ENCODE measurements at places on chromosomes 1 and 21.

GRCh38 chr1:25796811-25797458, 3.1 kb upstream of the SELENON start:
- DNase-seq, result peak; percentile 73

GRCh38 chr1:228734881-228735801, at the start of gene RHOU:
TSS of gene RHOU (plus strand) at chr1:228735479. CDS start at chr1:228735743, 264 bp downstream.
- DNase-seq, result peak; percentile 24

- DNase-seq, result no peak
Observed at GRCh38 chr1:149967646-149968045, 31.0 kb upstream of the MTMR11 start.

DNA sequence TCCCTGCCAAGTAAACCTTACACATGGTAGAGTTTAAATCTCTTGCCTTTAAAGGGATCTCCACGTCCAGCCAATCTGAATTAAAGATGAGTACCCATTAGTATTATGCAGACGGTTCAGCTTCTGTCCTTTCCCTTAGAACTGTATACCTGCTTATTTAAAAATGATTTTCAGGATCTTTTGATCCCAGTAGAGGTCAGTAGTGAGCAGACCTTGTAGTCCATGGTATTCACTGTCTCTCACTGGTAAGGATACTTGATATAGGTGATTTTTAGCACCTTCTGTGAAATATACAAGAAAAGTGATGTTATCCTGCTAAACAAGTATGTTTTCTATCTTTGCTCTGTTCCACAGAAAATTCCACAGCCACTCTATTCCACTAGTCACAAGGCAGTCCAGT, 1211.6 kb upstream of the ADGRL4 start:
- no peak for DNase-seq

DNA sequence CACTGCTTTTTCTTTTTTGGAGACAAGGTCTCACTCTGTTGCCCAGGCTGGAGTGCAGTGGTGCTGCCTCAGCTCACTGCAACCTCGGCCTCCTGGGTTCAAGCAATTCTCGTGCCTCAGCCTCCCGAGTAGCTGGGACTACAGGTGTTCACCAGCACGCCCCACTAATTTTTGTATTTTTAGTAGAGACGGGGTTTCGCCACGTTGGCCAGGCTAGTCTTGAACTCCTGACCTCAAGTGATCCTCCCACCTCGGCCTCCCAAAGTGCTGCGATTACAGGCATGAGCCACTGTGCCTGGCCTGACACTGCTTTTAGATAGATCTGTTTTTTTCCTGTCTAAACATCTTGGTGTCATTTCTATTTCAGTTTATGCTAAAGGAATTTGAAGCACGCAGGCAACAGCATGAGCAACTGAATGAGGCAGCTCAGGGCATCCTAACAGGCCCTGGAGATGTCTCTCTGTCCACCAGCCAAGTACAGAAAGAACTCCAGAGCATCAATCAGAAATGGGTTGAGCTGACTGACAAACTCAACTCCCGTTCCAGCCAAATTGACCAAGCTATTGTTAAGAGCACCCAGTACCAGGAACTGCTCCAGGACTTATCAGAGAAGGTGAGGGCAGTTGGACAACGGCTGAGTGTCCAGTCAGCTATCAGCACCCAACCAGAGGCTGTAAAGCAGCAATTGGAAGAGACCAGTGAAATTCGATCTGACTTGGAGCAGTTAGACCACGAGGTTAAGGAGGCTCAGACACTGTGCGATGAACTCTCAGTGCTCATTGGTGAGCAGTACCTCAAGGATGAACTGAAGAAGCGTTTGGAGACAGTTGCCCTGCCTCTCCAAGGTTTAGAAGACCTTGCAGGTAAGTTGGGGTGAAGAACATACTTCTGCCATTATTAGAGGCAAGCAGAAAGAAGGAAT, 106.1 kb upstream of the BMP8A start:
- DNase-seq, result no peak

GRCh38 chr1:56578963-56579875, at the start of gene PLPP3:
TSS of gene PLPP3 (minus strand) at chr1:56579563. CDS start at chr1:56579016, 547 bp downstream.
- no peak for DNase-seq

- peak; percentile 47 for DNase-seq
Observed at GRCh38 chr1:2300004-2300771, 72.1 kb downstream of the SKI start.

GRCh38 chr1:168783458-168784210, 54.6 kb upstream of the DPT start:
- no peak for DNase-seq

- DNase-seq, result no peak
Observed at GRCh38 chr21:15090390-15090789, 25.6 kb upstream of the NRIP1 start.

- no peak for DNase-seq
Observed at GRCh38 chr1:153880962-153881361, 41.8 kb downstream of the GATAD2B start.

DNA sequence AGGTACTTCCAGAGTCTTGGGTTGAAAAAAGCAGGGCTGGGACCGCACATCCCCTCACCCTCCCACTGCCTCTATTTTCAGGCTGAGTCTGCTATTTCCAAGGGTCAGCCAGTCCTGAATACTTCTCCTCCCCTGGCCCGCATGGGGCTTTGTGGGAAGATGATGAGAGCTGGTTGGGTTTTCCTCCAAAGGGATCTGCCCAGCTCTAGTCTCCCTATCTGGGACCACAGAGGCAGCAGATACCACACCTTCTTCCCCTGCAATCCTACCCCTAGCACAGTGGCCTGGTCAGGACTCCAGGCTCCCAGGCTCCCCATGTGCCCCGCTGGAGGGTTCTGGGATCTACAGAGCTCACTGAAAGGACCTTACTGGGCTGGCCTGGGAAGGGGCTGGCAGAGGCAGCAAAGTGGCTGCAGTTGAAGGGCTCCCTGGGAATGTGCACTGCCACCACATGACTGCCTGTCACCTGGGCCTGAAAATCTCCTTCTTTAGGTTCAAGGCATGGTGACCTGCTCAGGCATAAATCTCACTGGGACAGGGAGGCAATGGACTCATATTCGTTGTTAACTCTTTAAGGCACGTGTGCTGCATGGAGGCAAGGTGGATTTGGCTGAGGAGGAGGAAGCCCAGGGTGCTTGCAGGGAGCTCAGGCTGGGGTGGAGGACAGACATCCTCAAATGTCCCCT, 13.1 kb downstream of the CACNA1S start:
- DNase-seq, result no peak

- DNase-seq, result no peak
Observed at GRCh38 chr1:166730299-166730888, 108.9 kb upstream of the POGK start.

- no peak for DNase-seq
Observed at GRCh38 chr1:167121375-167122120, 27.7 kb downstream of the STYXL2 start.

DNA sequence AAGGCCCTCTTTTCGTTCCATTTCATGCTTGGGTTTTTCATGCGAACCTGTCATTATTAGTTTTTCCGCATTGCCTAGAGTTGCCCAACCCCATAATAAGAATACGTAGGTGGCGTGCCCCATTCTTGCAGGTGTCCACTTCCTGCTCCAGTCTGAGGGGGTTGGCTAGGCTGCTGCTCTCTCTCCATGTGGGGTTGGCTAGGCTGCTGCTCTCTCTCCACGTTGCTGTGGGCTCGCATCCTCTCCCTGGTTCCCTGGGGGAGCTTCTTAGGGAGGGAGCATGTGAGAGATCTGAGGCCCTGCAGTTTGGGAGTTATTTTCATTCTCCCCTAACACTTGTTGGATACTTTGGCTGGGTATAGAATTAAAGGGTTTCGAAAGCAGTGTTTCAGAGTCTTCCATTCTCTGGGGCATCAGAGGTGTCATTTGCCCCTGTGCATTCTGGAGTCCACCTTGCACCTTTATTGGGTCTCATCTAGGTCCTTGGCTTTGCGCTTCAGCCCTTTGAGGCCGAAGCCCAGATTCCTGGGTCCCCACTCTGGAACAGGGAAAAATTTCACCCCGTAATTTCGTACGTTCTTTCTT, 8.6 kb downstream of the C1orf35 start:
- DNase-seq, result no peak

DNA sequence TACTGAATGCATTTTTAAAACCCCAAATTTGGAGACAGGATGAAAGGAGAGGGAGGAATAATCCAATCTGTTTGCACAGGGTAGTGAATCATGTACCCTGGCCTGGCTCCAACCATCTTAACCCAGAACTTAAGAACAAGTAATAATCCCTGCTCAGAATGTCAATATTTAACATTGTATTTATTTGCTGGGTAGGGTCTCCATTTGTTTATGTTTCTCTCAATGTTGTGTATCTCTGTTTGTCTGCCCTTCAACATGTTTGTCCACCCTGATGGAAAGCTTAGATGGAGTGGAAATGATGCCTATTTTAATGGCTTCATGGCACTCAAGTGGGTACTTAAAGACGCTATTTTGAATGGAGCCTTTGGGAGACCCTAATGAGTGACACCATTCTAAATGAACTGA, 54.4 kb upstream of the CDC42BPA start:
- DNase-seq, result no peak

DNA sequence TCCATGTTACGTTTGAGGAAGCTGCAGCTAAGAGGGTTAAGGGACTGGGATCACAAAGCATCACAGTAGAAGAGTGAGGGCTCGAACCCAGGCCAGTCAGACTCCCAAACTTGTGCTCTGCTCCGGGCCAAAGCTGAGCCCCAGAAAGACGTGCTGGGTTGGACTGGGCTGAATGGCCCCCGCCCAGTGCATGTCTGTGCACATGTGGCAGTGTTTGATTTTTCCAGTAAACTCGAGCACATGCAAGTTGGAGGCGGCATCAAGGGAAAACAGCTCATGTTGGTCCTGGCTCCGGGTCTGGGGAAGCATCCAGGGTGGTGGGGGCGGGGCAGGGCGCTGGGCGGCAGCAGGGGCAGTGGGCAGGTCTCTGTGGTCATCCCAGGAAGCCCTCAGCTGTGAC, 39.8 kb upstream of the WNT4 start:
- no peak for DNase-seq

GRCh38 chr1:112889052-112889768, 66.8 kb downstream of the SLC16A1 start:
- DNase-seq, result no peak

- no peak for DNase-seq
Observed at GRCh38 chr1:245133995-245134715, 20.6 kb upstream of the KIF26B start.

DNA sequence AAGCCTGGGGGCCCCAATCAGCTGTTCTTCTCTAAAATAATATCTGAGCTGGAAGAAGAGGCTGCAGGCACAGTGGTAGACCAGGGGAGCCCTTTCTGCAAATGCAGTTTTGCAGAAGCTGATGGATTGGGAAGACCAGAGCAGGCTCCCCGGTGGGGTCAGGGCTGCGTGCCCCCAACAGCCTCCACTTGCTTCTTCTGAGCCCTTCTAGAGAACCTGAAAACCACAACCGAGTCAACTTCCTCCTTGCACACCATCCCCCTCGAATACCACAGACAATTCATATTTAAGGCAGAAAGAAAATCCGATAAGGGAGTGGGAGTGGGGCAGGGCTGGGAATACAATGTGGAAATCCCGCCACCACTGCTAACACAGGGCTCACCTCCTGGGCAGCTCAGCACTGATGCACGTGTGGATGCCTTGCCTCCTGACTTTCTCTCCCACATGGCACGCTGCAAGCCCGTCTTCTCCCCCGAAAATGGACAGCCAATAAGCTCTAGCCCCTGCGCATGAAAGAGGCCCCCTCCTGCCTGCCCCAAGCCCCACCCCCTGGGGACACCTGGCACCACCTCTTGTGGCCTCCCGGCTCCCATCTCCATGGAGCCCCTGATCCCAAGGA, 25.4 kb upstream of the ALDH4A1 start:
- DNase-seq, result no peak

GRCh38 chr1:181748013-181748412, 264.7 kb downstream of the CACNA1E start:
- no peak for DNase-seq

GRCh38 chr1:172719694-172720138, 60.8 kb downstream of the FASLG start:
- DNase-seq, result no peak

DNA sequence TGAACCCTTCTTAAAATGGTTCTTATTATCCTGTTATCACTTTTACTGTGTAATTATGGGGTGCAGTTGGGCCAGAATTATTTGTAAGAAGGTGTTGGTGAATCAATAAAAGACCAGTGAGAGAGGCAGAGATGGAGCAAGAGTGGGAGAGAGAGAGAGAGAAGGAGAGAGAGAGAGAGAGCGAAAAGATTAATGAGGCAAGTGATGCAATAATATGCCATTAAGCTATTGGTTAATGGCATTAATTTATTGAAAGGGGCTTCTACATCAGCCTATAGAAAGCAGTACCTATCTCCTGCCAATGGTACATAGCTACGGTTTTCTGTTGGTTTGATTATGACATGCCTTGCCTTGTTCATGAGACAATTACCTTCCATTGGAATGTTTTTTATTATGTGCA, 388.7 kb downstream of the RPS6KC1 start:
- no peak for DNase-seq

- DNase-seq, result no peak
Observed at GRCh38 chr1:2091611-2092604, 41.7 kb downstream of the PRKCZ start.

DNA sequence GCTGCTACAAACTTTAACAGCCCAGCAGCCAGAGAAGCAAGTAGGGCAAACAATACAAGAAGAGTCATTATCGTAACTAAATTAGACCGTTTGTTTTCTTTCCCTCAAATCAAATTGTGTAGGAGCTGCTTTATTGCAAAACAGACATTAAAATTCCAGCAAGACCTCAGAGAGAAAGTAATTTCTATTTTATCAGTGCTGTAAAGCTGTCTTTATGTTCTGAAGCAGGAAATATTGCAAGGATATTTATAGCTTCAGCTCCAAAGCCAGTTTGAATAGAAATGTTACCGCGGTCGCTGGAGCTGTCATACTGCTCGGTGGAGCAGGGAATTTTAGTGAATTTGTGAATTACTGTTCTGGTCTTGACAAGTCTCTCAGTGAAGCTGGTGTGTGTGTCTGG, 503.8 kb upstream of the PLXNA2 start:
- no peak for DNase-seq

DNA sequence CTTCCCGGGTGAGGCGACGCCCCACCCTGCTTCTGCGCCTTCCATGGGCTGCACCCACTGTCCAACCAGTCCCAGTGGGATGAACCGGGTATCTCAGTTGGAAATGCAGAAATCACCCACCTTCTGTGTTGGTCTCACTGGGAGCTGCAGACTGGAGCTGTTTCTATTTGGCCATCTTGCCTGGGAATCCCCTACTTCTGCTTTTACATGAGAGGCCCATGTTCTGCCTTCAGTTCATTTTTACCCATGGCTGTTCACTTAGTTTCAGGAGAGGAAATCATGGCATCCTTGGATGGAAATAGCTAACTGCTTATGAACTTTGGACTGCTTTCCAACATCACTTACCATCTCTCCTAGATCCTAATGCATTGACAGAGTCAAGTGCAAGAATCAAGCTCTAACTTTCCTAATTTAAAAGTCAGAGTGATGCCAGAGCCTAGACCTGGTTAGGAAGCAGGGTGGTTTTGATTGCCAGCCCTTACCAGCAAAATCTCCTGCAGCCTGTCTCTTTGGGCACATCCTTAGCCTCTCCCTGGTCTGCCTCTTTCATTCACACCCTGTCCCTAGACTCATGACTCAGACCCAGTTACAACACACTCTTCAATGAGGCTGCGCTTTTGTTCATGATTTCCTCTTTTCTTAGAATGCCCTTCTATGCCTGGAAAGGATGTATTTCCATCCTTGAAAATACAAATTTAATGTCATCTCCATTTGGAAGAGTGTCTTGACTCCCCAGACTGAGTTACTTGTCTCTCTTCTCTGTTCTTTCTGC, 137.2 kb downstream of the KCTD3 start:
- no peak for DNase-seq
